ENCODE measurements at places on chromosomes 11 and 22. TPM values are rescaled to one million over a fixed set of nuclear protein-coding genes. Genes with fewer than 3 reads are reported as not detected.

The ISX gene
- total RNA-seq: not detected

- DNase-seq: no peak
Measured at GRCh38 chr11:19352072-19352770, 111.5 kb upstream of the E2F8 start.

- DNase-seq: no peak
Measured at GRCh38 chr11:10524471-10524870, 16.5 kb downstream of the RNF141 start.

GRCh38 chr11:47923667-47924066 is 56.7 kb upstream of the PTPRJ start:
- peak; percentile 40 for DNase-seq

DNA sequence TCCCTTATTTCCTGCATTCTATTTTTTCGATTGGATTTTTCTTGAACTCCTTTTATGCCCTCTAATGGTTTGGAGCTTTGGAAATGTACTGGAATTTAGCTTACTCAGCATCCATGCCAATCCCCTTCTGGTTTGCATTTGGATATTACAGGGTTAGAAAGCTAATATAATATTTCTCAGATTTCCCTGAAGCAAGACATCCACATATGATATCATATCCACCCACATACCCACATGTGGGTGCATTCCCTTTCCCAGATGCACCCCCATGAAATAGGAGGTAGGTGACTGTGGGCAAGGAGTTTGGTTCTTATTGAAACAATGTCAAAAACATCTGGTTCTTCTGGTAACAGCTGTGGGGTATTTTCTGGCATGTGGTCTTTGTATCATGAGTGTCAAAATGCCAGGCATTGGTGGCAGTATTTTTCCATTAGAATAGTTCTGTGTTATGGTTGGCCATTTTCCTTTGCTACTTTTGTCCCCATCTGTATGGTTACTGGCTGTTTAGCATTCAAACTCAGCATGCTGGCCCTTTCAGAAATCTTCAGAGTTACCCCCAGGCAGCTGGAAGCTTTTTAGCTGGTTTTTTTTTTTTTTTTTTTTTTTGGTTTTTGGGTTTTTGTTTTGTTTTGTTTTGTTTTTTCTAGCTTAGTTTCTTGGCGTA is 32.7 kb upstream of the DDX10 start:
- no peak for DNase-seq

The OR10A2 gene
- total RNA-seq: not detected

DNA sequence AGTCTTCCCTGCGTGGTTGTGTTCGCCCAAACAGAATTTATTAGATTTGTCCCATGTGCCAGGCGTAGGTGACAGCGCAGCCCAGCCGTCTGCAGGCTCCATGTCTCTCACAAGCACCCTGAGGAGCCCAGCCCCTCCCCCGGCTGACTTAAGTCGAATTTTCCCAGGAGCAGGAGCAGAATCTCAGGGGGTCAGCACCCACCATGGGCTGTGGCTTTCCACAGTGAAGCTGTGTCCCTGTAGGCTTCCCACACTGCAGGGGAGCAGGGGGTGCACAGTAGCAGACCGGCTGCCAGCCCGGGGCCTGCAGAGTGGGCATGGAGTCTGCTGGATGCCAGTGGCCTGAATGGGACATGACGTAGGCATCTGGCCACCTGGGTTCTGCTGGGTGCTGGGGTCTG is 16.0 kb downstream of the PARVG start:
- DNase-seq: no peak

All from right cardiac atrium (tissue), 5 donors.